Caco-2 (cell line): ENCODE measurements at places on chromosomes 1 and 21.

GRCh38 chr1:70353601-70354331 is 756 bp downstream of the ANKRD13C start:
- no peak for DNase-seq

DNA sequence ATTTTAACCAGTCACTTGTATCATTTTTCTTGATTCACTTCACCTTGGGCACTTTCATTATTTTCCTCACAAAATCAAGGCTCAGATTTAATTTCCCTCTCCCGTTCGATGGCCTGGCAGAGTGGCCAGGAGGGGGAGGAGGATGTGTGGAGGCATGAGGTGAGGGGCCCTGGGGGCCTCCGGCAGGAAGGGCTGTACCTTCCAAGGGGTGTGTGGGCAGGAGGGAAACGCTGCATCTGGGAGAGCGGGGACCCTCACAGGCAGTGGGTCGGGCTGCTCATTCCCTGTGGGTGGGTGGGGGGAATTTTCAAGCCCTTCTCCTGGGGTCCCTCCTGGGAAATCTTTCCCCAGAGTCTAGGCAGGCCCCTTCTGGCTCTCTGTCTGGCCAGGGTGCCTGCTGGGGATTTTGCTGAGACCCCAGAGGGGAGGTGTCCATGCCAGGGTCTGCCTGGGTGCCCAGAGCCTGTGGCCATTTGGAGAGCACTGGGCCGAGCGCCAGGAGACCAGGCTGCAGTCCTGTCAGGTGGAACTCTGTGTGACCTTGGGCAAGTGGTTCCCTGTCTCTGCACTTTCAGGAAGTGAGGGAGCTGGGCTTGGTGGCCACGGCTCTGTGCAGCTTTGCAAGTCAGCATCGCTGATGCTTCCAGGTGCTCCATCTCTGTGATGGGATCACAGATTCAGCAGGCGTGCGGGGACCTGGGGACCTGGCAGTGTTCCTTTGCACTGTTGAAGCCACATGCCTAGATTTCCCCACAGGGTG is 81.9 kb upstream of the C1orf174 start:
- DNase-seq: no peak

GRCh38 chr1:151472856-151473731 is 13.8 kb upstream of the POGZ start:
- DNase-seq: peak; percentile 67

DNA sequence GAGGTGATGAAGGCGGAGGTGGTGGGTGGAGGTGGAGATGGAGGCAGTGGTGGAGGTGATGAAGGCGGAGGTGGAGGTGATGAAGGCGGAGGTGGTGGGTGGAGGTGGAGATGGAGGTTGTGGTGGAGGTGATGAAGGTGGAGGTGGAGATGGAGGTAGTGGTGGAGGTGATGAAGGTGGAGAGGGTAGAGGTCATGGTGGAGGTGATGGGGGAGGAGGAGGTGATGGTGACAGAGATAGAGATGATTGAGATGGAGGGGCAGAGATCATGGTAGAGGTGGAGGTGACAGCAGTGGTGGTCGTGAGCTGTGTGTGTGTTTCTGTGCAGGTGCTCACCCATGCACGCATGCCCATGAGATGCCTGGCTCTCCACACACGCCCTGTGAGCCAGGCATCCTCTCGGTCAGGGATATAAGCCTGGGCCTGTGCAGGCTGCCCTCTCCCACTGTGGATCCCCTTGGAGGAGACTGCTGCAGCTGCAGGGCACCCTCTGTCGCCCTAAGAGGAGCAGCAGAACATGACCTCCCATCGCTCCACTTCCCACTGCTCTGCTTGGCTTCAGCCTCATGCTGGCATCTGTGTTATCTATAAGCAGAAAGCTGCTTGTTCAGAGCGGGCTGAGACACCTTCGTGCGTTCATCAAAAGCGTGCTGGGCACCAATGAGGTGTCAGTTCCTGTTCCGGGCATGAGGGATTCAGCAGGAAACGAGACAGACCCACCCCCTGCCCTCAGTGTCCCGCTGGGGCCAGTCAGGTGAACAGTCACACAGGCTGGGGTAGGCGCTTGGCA is 20.5 kb upstream of the NPHP4 start:
- no peak for DNase-seq

DNA sequence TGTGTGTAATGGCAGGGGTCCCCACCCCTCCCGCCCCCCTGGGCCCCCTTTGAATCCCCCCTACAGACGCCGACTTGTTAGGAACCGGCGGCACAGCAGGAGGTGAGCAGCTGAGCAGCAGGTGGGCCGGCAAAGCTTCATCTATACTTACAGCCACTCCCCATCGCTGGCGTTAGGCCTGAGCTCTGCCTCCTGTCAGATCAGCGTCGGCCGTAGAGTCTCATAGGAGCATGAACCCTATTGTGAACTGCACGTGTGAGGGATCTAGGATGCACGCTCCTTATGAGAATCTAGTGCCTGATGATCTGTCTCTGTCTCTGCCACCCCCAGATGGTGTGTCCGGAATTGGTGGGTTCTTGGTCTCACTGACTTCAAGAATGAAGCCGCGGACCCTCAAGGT is 14.9 kb upstream of the VPS26C start:
- peak; percentile 47 for DNase-seq

- no peak for DNase-seq
Observed at GRCh38 chr1:9658199-9658598, 6.7 kb downstream of the PIK3CD start.

- DNase-seq: peak; percentile 71
Observed at GRCh38 chr1:164611754-164612642, 53.0 kb downstream of the PBX1 start.

DNA sequence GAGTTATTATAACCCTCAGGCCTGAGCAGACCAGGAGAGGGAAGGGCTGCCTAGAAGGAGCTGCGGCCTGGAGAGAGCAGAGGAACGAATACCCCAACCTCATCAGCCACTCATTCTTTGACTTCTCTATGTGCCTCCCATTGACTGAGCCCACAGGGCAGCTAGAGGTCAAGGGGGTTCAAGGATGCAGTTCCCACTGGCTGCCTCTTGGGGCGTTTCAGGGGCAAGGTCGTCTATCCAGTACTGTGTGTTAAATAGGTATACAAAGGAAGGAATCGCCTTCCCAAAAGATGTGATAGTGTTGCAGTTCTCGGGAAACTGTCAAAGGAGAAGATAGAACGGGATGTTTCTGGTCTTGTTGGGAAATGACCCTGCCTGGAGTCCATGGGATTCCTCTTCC is 250.6 kb downstream of the PRDM2 start:
- no peak for DNase-seq

DNA sequence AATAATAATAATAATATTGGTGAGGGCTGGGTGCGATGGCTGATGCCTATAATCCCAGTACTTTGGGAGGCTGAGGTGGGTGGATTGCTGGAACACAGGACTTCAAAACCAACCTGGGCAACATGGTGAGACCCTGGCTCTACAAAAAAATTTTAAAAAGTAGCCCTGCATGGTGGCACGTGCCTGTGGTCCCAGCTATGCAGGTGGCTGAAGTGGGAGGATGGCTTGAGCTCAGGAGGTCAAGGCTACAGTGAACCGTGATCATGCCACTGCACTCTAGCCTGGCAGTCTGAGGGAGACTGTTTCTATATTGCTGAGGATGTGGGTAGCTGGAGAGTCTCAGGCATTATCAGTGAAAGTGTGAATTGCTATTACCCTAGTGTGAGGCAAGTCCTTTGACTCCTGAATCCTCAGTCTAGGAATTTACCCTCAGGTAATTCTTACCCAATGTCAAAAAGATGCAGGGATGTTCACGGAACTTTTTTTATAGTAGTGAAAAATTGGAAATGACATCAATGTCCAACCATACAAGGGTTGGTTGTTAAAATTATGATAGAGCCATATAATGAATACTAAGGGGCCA is 61.8 kb upstream of the RPL11 start:
- no peak for DNase-seq

- DNase-seq: no peak
Observed at GRCh38 chr1:164618202-164618564, 59.2 kb downstream of the PBX1 start.

DNA sequence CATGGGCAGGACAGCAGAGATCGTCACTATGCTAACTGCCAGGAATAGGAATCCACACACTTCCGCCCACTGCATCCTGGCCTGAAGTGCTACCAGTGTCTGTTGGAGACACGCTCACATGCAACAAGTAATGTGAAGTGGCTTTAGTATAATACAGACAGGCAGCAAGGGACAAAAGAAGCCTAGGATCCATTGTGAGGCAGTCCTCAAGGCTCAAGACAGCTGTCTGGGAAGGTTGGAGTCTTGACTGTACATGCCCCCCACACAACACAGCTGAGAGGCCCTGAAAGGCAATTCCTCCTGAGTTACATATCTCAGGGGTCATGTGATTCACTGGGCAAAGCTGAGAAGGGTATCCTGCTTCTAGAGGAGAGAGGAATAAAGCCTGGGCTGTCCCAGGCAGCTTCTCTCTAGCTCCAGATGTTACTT is 39.9 kb upstream of the CD1D start:
- DNase-seq: no peak

- no peak for DNase-seq
Observed at GRCh38 chr1:165738794-165739193, 29.9 kb downstream of the TMCO1 start.

DNA sequence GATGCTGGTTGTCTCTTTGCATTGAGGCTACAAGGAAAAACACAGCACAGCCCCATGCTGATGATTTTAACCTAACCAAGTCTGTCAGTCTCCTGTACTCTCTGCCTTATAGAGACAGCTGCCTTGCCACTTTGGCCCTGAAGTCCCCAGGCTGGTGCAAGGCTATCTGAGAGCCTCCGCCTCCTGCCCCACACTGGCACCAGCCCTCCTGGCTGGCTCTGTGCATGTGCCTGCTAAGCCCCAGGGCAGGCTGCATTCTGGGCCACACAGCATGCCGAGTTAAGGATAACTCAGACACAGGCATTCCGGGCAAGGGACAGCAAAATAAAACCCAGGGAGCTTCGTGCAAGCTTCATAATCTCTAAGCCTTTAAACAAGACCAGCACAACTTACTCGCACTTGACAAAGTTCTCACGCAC is 910 bp downstream of the RUNX1 start:
- DNase-seq: no peak

- DNase-seq: no peak
Observed at GRCh38 chr1:1262071-1262470, 11.6 kb downstream of the UBE2J2 start.

- peak; percentile 54 for DNase-seq
Observed at GRCh38 chr21:35840197-35840799, 220.0 kb downstream of the SETD4 start.

DNA sequence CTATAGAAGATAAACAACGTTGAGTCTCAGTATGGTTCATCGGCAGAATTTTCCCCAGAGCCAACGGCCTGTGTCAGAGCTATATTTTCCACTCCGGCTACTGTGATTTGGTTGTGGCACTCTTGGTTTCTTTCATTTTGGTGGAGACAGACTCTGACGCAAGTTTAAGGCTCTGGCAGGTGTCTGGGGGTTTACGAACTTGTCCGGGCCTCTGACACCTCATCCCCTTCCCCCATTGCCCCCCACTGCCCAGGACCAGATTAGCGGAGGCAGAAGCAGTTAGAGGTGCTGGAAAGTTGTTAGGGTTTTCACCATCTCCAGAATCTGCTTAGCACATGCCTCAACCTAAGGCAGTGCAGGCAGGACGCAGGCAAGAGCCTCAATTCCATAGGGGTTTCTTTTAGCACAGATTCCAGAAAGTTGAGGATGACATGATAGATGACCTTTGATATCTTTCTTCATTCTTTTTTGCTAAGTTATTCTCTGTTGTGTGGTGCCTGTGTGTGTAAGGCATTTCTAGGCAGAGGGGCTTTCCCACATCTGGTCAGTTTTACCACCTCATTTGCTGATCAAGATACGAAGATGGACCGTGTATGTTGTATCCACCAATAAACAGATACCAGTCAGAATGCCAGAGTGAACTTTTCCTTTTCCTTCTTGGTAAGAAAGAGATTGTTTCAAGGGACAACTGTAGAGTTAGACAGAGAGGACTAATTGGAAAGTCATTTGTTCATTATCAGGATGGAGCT is 18.4 kb upstream of the IL10 start:
- DNase-seq: no peak

- no peak for DNase-seq
Observed at GRCh38 chr1:247198781-247199180, 27.0 kb upstream of the ZNF124 start.

- DNase-seq: no peak
Observed at GRCh38 chr1:11874258-11874562, 15.5 kb upstream of the NPPB start.

DNA sequence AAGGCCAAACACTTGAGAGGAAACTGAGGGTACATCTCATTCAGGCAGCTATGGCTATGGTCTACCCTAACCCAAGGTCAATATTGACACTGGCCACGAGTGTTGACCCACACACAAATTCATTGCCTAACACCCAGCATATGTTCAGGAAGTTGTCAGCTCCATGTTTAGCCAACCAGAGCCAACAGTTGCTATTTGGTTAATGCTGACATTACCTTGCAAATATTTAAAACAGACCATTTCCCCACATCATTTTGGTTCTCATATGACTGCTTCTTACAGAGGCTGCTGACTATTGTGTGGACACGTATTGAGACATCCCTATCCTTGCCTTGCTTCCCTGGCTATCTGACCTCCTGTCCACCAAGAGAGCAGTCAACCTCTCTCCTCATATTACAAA is 97.3 kb downstream of the LMX1A start:
- DNase-seq: no peak

DNA sequence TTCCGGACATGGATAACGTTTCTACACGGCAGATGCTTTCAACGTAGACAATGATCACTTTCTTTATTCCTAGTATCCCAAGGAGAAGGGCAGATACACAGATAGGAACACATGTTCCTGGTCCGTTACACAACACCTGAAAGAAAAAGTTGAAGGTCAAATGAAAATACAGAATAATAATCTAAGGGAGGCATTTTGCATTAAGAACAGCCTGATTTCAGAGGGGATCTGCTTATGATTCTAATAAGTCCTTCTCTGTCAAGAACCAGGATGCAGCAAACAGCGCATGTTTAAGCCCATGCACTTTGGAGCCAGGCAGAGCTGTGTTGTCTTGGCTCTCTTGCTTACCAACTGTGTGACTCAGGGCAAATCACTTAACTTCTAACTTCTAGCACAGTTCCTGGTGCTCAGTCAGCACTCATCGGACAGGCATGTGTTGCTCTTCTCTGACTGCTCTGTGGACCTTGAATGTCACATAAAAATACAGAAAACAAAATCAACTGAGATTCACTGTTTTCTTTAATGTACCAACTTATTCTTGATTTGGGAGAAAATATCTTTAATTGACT is 56.3 kb upstream of the CNN3 start:
- DNase-seq: no peak

- no peak for DNase-seq
Observed at GRCh38 chr21:35198565-35198964, 149.5 kb upstream of the RUNX1 start.

- no peak for DNase-seq
Observed at GRCh38 chr1:22376546-22376945, 75.1 kb upstream of the ZBTB40 start.

DNA sequence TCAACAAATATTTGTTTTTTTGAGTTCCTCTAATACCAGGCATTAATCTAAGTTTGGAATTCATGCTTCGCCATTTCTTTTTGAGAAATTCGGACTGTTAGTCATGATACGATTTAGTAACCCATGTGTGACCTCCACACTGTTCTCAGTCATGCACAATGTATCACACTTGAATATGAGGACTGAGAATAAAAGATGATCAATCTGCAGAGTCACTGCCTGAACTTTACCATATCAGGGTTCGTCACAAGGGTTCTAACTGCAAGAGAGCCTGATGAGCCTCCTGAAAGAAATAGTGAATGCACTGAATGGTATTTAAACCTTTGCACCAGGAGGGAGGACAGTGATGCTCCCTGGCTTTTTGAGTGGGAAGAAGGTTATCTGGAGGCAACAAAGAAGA is 10.9 kb upstream of the FASLG start:
- DNase-seq: no peak

- DNase-seq: peak; percentile 21
Observed at GRCh38 chr1:32474954-32475353, 10.1 kb downstream of the ZBTB8B start.

GRCh38 chr1:36693603-36694002 is 210.9 kb upstream of the CSF3R start:
- no peak for DNase-seq
